ENCODE measurements at places on chromosomes 13 and 19.

DNA sequence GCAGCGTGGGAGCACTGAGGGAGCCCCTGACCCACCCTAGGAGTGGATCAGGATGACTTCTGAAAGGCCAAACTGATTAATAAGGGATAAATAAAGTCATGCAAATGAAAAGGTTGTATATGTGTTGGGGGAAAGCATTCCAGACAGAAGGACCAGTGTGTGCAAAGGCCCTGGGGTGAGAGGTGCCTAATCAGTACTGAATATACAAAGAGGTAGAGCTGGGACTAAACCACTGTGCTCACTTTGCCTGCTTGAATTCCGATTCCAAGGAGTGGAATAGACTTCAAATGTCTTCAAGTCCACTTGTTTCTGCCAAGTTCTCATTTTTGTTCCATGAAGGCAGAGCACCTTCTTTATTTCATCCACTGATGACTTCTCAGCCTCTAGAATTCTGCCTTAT, 32.6 kb upstream of the ADGRE1 start:
- no peak for DNase-seq

DNA sequence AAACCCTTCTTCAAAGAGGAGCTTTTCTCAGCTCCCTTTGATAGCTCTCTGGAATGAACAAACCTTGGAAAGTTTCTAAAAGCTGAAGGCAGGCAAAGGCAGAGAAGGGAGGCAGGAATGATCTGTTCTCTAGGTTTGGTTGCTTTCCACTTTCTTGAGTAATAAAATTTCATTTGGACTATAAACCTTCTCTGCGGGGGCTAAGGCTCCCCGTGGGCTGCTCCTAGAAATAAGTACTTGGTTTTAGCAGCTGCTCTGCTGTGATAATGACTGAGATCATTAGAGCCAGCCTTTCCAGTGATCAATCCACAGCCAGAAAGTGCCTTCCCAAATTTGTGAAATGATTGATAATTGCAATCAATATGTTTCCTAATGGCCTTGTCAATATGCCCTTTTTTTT, 183.8 kb upstream of the HTR2A start:
- no peak for DNase-seq

- DNase-seq, result no peak
Measured at GRCh38 chr13:99687723-99688397, 186.6 kb downstream of the TM9SF2 start.

- DNase-seq, result no peak
Measured at GRCh38 chr19:45336696-45337251, 3.8 kb upstream of the KLC3 start.

DNA sequence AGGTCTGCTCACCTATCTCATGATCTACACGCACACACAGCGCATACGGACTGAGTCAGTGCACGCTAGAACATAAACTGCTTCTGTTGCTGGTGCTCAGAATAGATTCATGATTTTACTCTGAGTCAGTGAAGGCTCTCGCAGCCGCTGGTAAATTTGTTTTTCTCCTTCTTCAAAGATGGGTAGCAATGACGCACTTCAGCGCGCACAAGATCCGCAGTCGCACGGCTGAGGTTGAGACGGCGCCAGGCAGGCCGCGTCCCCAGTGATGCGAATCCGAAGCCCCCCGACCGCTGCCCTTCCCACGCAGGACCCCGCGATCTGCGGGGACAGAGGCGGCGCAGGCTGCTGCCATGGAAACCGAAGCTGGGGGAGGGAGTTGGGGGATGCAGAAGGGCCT, 103.7 kb upstream of the USP29 start:
- no peak for DNase-seq

DNA sequence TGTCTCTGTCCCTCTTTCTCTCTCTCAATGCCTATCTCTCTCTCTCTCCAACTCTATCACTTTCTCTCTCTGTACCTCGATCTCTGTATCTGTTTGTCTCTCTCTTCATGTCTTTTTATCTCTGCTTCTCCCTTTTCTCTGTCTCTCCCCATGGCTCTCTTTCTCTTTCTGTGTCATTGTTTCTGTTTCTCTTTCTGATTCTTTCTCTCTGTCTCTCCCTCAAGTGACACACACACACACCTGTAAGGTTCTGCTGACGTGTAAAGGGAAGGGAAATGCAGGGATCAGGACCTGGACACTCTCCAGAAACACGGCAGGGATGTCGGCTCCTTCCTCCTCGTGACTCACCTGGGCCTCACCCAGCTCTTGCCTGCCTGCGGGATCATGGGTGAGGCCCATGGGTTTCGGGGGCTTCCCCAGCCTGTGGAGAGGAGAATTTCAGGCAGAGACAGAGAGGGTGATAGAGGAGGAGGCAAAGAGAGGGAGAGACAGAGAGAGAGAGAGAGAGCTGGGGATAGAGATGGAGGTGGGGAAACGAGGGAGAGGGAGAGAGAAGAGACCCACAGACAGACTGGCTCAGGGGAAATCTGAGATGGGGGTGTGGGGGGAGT, 5.4 kb upstream of the PLAUR start:
- no peak for DNase-seq

DNA sequence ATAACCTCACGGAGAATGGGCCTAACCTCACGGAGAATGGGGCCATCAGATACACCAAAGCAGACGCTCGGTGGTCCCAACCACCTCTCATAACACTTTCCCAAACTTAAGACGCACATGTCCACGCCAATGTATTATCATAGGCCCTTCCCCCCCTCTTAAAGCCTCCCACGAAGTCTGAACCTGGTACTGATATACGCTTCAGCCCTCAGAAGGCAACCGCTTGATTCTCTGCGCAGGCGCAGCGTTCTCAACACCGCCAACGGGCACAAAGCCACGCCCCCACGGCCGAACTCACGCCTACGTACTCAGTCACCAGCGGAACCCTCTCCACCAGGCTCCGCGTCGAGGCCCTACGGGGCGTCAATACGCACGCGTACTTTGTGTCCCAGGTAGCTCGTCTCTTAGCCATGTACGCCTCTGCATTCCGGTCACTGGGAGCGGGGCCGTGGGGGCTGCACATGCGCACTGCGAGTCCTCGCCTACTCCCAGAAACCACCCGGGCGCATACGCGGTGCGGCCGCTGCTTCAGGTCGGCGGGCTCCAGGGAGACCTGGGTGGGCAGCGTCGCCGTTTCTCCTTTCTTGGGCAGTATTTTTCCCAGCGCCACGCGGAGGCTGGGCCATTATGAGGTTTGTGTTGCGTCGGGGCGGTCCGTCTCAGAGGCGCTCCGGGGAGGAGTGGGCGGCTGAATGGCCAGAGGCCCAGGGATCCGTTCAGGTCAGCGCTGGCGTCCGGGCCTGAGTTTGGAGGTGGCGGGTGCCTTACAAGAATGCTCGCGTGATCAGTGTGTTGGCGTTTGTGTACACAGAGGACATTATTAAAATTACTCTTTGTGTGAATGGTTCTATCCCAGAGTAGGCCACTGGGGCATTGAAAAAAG, 25.3 kb downstream of the ZNF582 start:
- DNase-seq, result peak; percentile 94

DNA sequence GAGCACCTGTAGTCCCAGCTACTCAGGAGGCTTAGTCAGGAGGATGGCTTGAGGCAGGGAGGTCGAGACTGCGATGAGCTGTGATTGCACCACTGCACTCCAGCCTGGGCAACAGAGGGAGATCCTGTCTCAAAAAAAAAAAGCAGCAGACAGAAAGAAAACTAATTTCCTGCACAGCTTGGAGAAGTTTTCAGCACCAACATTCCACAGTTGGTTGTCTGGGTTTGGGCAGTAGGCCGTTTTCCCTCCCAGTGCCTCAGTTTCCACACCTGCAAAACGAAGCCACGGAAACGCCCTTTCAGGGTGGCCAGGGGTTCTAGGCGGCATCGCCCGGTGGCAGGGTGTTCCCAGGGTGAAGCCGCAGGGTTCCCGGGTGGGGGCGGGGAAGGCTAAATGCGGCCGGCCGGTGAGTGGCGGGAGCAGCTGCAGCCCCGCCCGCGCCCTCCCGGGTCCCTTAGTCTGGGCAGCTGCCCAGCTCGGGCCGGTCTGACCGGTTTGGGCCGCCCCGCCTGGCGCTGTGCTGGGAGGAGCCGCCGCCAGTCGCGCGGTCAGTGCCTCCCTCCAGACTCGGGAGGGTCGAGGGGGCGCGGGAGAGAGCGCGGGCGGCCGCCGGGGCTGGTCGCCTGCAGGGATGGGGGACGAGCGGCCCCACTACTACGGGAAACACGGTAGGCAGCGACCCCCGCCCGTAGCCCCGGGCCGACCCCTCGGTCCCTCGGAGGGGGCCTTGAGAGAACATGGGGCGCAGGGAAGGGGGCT, at the start of gene SLC44A2:
Gene SLC44A2, plus strand, starts transcription at position 551 of the 759 bp plus-strand sequence. Its CDS starts 81 bp downstream, at position 632.
- peak; percentile 86 for DNase-seq
